ENCODE measurements at places on chromosomes 2 and 18. TPM values are rescaled to one million over a fixed set of nuclear protein-coding genes. Genes with fewer than 3 reads are reported as not detected.

The C2orf49 gene
- total RNA-seq, result 9.1 TPM

The DHRS9 gene
- total RNA-seq, result not detected

The CCDC68 gene
- total RNA-seq, result not detected

The HTRA2 gene
- total RNA-seq, result 52.6 TPM

The KRTCAP3 gene
- total RNA-seq, result 0.60 TPM

The GDF7 gene
- 0.04 TPM for total RNA-seq

The GKN1 gene
- total RNA-seq, result not detected

The OSR1 gene
- not detected for total RNA-seq

The TLX2 gene
- total RNA-seq, result 2.8 TPM

The SLC35G4 gene
- total RNA-seq, result not detected

The RIOK3 gene
- total RNA-seq, result 41.2 TPM

The TXNDC2 gene
- total RNA-seq, result 0.08 TPM

The RBM44 gene
- 0.53 TPM for total RNA-seq

The KCNS3 gene
- total RNA-seq, result 11.2 TPM

The SLC11A1 gene
- 0.16 TPM for total RNA-seq

The ANKRD29 gene
- total RNA-seq, result 10.1 TPM

The SERPINB10 gene
- total RNA-seq, result not detected

The RBM43 gene
- total RNA-seq, result 2.7 TPM

The TACR1 gene
- not detected for total RNA-seq

The SLC23A3 gene
- 0.42 TPM for total RNA-seq

The HADHB gene
- 60.5 TPM for total RNA-seq

The ST6GAL2 gene
- not detected for total RNA-seq

The KCNE4 gene
- total RNA-seq, result 0.34 TPM

The EN1 gene
- total RNA-seq, result 2.2 TPM

The AGXT gene
- not detected for total RNA-seq

The RMDN2 gene
- total RNA-seq, result 3.4 TPM

The ABCG8 gene
- not detected for total RNA-seq

The RAD51AP2 gene
- 0.11 TPM for total RNA-seq
